ENCODE measurements at places on chromosomes 12 and 14.

- DNase-seq: peak; percentile 52
Observed at GRCh38 chr12:7907009-7907408, 29.0 kb downstream of the SLC2A3 start.

DNA sequence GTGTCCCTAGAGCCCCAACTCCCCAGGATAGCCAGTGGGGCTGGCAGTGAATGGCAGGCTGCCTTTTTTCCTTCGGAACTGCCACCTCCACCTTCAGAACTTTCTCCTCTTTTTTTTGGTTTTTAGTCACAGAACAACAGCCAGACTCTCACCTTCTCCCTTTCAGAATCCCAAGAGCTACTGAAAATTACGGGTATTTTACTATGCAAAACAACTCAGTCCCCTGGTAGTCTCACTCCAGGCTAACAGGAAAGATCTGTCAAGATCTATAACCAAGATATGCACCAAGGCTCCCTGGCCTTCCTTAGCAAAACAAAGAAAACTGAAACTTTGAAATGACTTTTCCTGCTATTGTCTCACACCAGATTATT, 12.5 kb downstream of the PLEKHG6 start:
- DNase-seq: no peak

- no peak for DNase-seq
Observed at GRCh38 chr14:106694638-106695393, 1168.4 kb downstream of the TMEM121 start.

DNA sequence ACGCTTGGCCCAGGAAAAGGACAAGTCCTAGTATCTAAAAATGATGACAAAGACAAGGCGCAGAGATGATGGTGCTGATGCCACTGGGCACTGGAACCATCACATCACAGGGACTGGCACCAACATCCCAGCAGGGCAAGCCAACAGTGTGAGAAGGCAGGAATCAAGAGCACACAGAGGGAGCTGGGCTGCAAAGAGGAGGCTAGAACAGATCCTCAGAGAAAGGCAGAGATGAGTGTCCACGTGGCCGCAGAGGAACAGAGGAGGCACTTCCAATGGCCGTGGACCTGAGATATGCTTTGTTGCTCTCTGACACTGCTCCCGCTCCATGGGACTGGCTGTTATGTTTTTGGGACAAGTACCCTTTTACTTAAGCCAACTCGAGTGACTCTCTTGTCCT, 17.9 kb downstream of the FOXN3 start:
- no peak for DNase-seq

- DNase-seq: no peak
Observed at GRCh38 chr12:106481246-106481645, 101.6 kb upstream of the RFX4 start.

- peak; percentile 26 for DNase-seq
Observed at GRCh38 chr14:43359317-43359716, 1147.8 kb downstream of the FSCB start.

DNA sequence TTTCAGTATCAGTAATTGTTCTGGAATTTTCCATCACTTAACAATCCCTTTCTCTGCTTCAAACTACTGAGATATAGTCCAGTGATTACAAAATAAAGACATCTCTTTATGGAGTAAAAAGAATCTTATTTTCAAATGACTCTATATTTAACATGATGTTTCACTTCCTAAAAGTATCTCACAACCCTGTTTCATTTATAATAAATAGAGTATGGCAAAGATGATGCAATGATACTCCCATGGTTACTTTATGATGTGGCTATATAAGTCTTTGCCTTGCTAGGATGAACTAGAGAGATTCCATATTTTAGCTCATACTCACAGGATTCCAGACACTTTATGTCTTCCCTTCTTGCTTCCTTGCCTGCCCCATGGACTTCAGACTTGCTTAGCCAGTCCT, 953.5 kb upstream of the MDGA2 start:
- no peak for DNase-seq

GRCh38 chr14:80110721-80111120, 100.6 kb downstream of the DIO2 start:
- DNase-seq: no peak

DNA sequence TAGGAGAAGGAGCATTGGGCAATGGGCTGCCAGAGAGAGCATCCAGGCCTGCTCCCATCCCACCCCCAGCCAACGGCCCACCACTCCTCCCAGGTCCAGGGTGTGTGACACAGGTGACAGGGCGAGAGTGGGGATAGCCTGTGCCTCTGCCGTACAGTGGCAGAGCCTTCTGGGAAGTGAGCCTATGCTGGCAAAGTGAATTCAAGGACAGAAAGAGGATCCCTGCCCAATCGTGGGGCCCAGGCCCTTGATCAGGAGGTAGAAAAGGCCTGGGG, 553 bp upstream of the KRT79 start:
- DNase-seq: no peak

DNA sequence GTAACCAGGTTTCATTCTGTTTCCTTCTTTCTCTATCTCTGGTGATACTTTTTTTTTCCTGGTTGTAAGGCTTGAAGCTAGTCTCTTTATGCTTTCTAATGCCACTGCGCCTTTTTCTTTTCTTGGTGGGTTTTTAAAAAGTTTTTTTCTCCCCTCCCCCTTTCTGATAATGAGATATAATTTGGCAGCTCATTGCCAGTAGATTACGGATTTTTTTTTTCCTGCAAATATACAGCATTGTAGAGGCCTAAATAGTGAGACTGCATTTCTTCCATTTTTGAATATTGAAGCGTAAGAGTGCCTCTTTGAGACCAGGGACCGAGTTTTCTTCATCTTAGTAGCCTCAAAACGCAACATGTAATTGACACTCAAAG, 1.1 kb downstream of the PAPOLA start:
- DNase-seq: no peak

DNA sequence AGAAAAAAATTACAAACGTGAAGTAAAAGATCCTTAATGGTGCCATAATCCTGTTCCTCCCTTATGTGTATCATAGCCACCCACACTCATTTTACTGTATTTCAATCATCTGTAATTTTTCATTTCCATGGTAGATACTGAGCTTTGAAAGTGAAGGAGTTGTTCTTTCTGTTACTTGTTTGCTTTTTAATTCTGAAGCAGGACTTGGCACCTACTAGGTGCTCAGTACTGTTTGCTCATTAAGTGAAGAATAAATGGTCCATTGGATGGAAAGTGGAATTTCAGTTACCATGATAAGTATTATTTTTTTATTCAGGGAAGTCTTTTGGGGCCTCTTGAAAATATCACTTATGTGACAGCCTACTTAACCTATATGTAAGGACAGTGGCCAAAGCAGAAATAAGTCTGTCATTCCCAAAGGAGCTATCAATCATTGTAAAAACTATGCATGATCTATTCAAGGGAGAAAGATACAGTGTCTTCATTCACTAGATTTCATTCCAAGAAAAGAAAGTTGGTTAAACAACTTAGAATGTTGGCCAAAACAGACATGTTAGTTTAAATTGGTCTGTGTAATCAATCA, 1244.4 kb upstream of the SEL1L start:
- DNase-seq: no peak

DNA sequence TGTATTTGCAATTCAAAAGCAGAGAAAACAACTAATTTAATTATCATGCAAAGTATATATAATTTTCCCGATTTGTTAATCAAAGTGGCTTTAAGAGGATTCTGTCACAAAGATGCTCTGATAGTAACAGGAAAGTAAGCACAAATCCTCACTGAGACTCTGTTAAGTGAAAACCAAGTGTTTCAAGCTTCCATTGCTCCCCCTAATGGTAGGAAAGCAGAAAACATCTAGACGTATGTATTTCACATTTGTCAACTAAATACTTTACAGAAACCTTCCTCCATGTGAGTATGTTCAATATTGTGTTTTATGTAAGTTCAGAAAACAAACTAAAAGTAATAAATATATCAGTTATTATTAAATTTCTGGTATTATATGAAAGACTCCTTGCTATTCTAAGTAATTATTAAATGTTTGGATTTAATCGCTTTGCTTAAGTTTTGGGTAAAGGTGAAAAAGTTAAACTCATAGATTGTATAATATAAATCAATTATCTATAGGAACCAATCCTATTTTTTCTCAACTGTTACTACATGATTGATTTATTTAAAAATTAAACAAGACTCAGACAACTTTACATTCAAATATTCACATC, 1.5 kb upstream of the NTS start:
- peak; percentile 59 for DNase-seq
